Adrenal gland (tissue), 19 donors: ENCODE measurements at places on chromosomes 5 and 9. TPM values are rescaled to one million over a fixed set of nuclear protein-coding genes. Genes with fewer than 3 reads are reported as not detected.

Gene ZFP37
- 2.5 TPM for total RNA-seq

Gene KIF4B
- not detected for total RNA-seq

Gene NIM1K
- 0.89 TPM for total RNA-seq

Gene NR3C1
- total RNA-seq, result 34.9 TPM

Gene UNC5A
- total RNA-seq, result 0.06 TPM

Gene EQTN
- not detected for total RNA-seq

Gene SLC6A3
- total RNA-seq, result not detected

DNA sequence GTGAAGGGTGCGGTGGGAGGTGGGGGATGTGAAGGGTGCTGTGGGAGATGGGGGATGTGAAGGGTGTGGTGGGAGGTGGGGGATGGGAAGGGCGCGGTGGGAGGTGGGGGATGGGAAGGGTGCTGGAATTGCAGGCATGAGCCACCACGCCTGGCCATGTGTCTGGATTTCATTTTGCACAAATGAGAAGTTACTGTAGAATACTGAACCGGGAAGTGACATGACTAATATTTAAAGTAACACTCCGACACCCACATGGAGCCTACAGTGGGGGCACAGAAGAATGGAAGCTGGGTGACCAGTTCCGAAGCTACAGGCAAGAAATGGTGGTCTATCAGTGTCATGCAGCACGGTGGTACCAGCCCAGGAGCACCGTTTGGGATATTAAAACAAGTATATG lies 69.9 kb upstream of the SPTLC1 start:
- H3K4me3 ChIP-seq, result no peak overlapping the region
- no peaks in the 10 kb centered on the region for H3K36me3 ChIP-seq
- H3K27me3 ChIP-seq, result no peaks in the 10 kb centered on the region
- DNase-seq, result no peak
- H3K4me1 ChIP-seq, result no peaks in the 10 kb centered on the region

DNA sequence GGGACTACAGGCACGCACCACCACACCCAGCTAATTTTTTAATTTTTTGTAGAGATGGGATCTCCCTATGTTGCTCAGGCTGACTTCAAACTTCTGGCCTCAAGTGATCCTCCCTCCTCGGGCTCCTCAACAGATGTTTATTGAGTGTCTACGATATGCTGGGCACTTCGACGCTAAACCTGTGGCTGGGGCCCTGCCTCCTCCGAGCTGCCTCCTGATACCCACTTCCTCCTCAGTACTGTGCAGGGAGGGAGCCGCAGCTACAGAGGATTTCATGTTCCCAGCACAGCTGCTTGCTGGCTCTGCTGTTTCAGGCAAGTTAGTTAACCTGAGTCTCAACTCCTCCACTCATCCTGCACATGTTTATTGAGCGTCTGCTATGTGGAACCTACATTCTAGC lies 9.6 kb downstream of the AIF1L start:
- DNase-seq, result no peak
- H3K4me3 ChIP-seq, result no peak overlapping the region
- H3K27ac ChIP-seq, result no peak overlapping the region
- no peaks in the 10 kb centered on the region for H3K36me3 ChIP-seq
- H3K27me3 ChIP-seq, result no peaks in the 10 kb centered on the region
- peaks cover 14% of the 10 kb centered on the region for H3K4me1 ChIP-seq

DNA sequence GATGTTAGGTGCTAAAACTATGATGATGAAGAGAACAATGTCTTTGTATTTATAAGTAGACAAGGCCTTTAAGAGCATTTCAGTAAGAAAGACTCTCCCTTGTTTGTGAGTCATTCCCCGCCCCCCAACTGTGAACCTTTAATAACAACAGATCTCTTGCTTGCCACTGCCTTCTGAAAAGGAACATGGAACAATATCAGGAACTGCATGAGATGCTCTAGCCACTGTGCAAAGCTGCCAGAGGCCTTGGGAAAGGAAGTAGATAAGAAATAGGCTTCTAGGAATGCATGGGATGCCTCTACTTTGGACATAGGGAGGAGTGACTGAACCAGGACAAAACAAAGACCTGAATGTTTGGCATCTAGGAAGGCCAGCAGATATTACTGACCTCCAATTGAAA lies 296.1 kb upstream of the MPDZ start:
- no peaks in the 10 kb centered on the region for H3K36me3 ChIP-seq
- DNase-seq, result peak; percentile 41
- H3K4me3 ChIP-seq, result no peak overlapping the region
- no peaks in the 10 kb centered on the region for H3K4me1 ChIP-seq
- H3K27ac ChIP-seq, result no peak overlapping the region

DNA sequence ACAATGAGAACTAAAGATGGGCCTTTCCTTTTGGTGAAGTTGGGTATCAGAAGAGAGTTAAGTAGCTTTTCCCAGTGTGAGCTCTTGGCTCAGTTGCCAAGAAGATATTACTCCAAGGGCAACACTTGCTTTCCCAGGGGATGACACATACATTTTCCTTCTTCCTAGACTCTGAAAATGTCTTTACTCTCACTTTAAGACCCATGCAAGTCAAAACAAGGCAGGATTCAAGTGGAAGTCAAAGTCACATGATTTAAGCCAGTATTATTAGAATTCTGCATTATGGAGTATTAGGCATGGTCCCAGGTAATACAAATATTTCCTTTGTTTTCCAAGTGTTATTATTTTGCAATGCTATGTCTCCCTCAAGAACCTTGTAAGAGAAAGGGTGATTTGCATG lies 175.1 kb downstream of the PPP2R2B start:
- H3K27me3 ChIP-seq, result no peaks in the 10 kb centered on the region
- DNase-seq, result no peak
- H3K36me3 ChIP-seq, result no peaks in the 10 kb centered on the region
- H3K4me3 ChIP-seq, result no peak overlapping the region
- no peak overlapping the region for H3K27ac ChIP-seq
- H3K4me1 ChIP-seq, result peaks cover 6% of the 10 kb centered on the region

GRCh38 chr9:94672811-94673487 lies 33.6 kb upstream of the FBP1 start:
- no peak overlapping the region for H3K27ac ChIP-seq
- H3K36me3 ChIP-seq, result no peaks in the 10 kb centered on the region
- H3K4me1 ChIP-seq, result peaks cover 14% of the 10 kb centered on the region
- no peaks in the 10 kb centered on the region for H3K27me3 ChIP-seq
- H3K4me3 ChIP-seq, result no peak overlapping the region
- DNase-seq, result no peak

- peak; percentile 14 for DNase-seq
- H3K27ac ChIP-seq, result no peak overlapping the region
- no peaks in the 10 kb centered on the region for H3K36me3 ChIP-seq
- no peaks in the 10 kb centered on the region for H3K27me3 ChIP-seq
Measured at GRCh38 chr5:159095151-159095721, 4.5 kb downstream of the EBF1 start.
